ENCODE measurements at places on chromosomes 2 and 18.

GRCh38 chr2:60972889-60973656, 44.4 kb upstream of the PEX13 start:
- no peak for DNase-seq

- peak; percentile 24 for DNase-seq
These were observed at the start of gene AFF3 for GRCh38 chr2:100142393-100142792. AFF3 (minus strand) TSS chr2:100142590; CDS start chr2:100104454, 38,136 bp downstream.

GRCh38 chr2:133456156-133456555, 112.1 kb downstream of the NCKAP5 start:
- DNase-seq, result no peak

DNA sequence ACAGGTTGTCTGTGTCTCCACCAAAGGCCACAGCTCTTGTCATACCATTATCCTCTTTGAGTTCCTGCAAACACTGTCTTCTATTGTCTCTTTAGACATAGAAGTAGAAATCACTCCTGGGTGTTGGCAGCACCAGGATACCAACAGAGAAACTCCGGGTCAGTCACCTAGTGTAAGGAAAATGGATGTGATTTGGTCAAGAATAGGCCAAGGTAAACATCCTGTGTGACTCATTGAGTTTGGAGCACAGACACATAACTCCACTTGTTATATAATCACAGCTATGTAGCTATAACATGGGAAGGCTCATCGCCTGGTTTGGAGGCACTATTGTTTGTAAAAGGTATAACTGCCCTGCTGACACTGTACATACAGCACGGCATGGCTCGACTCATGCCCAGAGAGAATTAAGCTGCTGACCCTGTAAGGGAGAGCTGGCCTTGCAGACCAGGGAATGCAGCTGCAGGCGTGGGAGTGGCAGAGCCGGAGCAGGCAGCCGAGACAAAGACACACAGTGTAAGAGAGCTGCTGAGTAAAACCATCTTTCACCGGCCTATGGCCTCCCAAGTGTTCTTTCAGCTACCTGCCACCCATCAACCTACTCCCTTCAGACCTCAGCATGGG, 3.4 kb upstream of the TXNL1 start:
- no peak for DNase-seq

DNA sequence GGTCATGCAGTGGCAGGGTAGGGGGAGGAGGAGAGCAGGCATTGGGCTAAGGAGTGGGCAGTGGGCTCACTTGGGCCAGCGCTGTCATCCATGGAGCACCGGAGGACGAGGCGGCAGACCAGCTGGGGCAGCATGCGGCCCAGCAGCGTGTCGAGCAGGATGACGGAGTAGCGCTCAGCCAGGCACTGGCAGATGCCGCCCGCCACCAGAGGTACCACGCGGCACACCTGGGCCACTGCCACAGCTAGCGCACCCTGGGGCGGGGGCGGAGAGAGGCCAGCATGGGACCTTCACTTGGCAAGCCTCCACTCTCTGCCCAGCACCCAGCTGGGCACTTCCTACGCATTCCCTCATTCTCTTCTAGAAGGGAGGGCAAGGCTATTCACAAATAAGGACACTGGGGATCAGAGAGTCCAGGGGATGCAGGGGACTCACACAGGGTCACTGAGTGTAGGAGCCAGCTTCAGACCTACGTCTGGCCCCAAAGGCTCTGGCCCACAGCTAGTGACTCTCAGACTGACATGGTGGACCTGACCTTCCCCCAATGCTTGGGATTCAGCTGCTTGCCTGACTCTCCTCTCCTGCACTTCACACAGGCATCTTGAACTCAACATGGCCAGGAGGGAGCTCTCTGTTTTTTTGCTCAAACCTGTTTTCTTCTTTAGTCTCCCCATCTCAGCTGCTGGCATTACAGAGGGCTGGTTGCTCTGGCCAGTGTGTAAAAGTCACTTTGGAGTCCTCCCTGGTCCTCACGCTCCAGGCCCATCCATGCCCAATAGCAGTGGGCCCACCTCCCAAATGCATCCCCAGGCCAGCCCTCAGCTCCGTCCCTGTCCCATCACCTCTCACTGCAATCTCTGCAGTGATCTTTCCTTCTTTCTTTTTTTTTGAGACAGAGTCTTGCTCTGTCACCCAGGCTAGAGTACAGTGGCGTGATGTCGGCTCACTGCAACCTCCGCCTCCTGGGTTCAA, 4.1 kb downstream of the SFTPB start:
- no peak for DNase-seq

- DNase-seq, result no peak
These were observed 74.8 kb upstream of the ZNF532 start for GRCh38 chr18:58789876-58790240.

GRCh38 chr2:226730481-226730880, 69.1 kb downstream of the IRS1 start:
- no peak for DNase-seq

- no peak for DNase-seq
These were observed 16.0 kb downstream of the YPEL5 start for GRCh38 chr2:30162806-30163205.

GRCh38 chr2:159073256-159073655, 104.8 kb downstream of the TANC1 start:
- DNase-seq, result no peak

- DNase-seq, result no peak
These were observed 40.9 kb downstream of the RNF144A start for GRCh38 chr2:6957910-6958615.
